Tibial nerve (tissue), 4 donors: ENCODE measurements at places on chromosomes 6 and 20. TPM values are rescaled to one million over a fixed set of nuclear protein-coding genes. Genes with fewer than 3 reads are reported as not detected.
A peak's percentile ranks its signal among the peaks of the same experiment; 100 is the strongest.

The HLA-F gene
- total RNA-seq, result 117 TPM

GRCh38 chr6:124438546-124439065 is 523.6 kb upstream of the RNF217 start:
- no peaks in the 10 kb centered on the region for H3K27me3 ChIP-seq
- no peaks in the 10 kb centered on the region for H3K36me3 ChIP-seq
- no peak overlapping the region for H3K27ac ChIP-seq

DNA sequence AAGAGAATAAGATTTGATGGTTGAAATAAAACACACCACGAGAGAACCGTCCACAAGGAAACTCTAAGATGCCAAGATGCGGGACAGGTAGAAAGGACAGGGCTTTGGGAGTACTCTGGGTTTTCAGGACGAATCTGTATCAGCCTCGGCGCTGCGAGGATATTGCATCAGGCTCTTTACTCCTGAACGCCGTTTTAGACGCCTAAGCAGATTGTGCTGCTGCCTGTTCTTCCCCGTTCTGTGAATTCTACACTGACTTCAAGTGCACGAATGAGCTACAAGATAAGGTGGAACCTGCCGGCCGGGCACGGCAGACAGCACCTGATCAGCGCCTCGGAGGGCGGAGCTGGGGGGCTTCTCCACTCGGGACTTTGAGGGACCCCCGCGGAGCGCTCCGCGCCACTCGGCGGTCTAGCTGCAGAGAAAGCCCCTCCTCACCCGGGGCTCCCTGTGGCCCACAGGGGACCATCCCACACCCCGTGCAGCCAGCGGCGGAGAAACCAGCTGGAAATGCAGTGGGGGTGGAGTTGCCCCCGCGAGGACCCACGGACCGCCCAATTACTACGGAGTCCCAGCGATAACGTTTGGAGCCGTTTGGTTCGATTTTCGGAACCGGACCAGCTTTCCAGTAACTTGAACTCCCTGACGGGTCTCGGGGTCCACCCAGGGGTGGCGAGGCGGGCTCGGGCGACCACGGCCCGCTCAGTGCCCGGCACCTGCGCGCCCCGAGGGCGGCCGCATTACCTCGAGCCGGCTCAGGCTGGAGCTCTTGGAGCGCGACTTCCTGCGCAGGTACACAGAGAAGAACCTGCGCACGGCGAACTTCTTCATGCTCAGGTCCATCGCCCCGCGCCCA is 646 bp downstream of the RPS6KA2 start:
- H3K4me3 ChIP-seq, result peak overlapping the region; percentile 89
- DNase-seq, result peak; percentile 35
- H3K36me3 ChIP-seq, result no peaks in the 10 kb centered on the region
- no peaks in the 10 kb centered on the region for H3K27me3 ChIP-seq
- peaks cover 26% of the 10 kb centered on the region for H3K4me1 ChIP-seq

GRCh38 chr6:111844921-111845320 is 28.3 kb downstream of the FYN start:
- peaks cover 71% of the 10 kb centered on the region for H3K4me1 ChIP-seq
- H3K27me3 ChIP-seq, result no peaks in the 10 kb centered on the region
- no peak overlapping the region for H3K4me3 ChIP-seq
- no peaks in the 10 kb centered on the region for H3K36me3 ChIP-seq

DNA sequence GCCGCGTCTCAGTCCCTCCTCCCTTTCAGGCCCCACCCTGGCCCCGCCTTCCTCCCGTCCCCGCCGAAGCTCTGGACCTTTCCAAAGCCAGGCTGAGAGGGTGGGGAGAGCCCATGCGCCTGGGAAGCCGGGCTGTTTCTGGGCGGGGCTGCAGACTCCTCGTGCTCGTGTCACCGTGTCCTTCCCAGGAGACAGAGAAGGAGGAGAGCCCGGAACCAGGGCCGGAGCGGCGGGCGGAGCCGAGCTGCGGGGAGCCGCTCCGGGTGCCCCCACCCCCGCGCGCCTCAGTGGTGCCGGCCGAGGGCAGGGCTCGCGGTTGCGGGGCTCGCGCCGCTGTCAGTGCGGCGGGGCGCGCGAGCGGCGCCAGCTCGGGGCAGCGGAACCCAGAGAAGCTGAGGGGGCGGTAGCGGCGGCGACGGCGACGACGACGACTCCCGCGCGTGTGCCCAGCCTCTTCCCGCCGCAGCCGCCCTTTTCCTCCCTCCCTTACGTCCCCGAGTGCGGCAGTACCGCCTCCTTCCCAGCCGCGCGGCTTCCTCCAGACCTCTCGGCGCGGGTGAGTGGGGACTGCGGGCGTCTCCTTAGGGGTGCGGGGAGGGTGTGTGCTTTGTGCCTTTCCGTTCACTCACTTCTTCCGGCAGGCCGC is at the start of gene RALY:
Gene RALY (plus strand): TSS at position 336 of the 646 bp plus-strand sequence. CDS start 78,164 bp downstream, outside the sequence.
- no peaks in the 10 kb centered on the region for H3K27me3 ChIP-seq
- H3K4me3 ChIP-seq, result peak within 1 kb of the TSS; percentile 72
- DNase-seq, result no peak
- peak within 1 kb of the TSS; percentile 99 for H3K27ac ChIP-seq
- no peaks in the 10 kb centered on the region for H3K36me3 ChIP-seq
- H3K4me1 ChIP-seq, result peaks cover 54% of the 10 kb centered on the region

DNA sequence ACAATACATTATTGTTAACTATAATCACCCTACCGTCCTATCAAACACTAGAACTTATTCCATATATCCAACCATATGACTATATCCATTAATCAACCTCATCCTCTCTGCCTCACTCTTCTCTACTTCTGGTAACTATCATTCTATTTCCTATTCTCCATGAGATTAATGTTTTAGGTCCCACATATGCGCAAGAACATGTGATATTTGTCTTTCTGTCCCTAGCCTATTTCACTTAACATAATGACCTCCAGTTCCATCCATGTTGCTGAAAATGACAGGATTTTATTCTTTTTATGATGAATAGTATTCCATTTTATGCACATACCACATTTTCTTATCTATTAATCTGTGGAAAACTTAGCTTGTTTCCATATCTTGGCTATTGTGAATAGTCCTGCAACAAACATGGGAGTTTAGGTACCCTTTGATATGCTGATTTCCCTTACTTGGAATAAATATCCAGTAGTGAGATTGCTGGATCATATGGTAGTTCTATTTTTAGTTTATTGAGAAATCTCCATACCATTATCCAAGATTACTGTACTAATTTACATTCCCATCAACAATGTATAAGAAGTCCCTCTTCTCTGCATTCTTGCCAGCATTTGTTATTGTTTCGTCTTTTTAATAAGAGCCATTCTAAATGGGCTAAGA is 289.4 kb upstream of the GJE1 start:
- H3K36me3 ChIP-seq, result no peaks in the 10 kb centered on the region
- H3K27ac ChIP-seq, result no peak overlapping the region
- DNase-seq, result no peak
- no peaks in the 10 kb centered on the region for H3K27me3 ChIP-seq

DNA sequence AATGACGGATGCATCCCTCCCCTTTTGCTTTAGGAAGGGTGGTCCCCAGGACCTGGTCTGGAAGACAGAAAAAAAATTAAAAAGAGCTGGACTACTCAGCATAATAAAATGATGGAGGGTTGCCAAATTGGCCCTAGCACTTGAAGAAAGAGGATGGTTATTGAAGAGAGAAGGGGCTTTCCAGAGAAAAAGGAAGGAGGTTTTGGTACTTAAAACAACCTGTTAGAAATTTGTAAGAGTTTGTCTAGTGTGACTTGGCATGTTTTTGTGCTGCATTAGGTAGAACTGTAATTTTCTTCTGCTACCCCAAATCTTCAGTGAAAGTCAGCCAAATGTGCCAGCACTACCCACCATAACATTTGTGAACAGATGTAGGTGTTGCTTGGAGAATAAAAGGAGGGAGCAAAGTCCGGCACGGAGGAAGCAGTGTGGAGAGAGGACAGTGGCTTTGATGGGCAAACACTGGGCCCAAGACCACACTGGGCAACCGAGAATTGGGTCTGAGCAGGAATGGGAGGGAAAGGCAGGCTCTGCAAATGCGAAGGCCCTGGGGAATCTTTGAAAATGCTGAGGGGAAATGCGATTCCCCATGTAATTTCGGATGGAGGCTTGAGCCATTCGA is 160.9 kb downstream of the QRSL1 start:
- H3K36me3 ChIP-seq, result no peaks in the 10 kb centered on the region
- no peak overlapping the region for H3K27ac ChIP-seq
- no peak for DNase-seq
- H3K4me3 ChIP-seq, result no peak overlapping the region
- no peaks in the 10 kb centered on the region for H3K4me1 ChIP-seq

The ARHGAP40 gene
- not detected for total RNA-seq

The TCP11 gene
- total RNA-seq, result not detected

- H3K4me3 ChIP-seq, result no peak overlapping the region
- H3K36me3 ChIP-seq, result no peaks in the 10 kb centered on the region
- H3K4me1 ChIP-seq, result no peaks in the 10 kb centered on the region
These were observed 154.6 kb downstream of the RFPL4B start for GRCh38 chr6:112501705-112502104.

The L3MBTL1 gene
- 24.9 TPM for total RNA-seq

DNA sequence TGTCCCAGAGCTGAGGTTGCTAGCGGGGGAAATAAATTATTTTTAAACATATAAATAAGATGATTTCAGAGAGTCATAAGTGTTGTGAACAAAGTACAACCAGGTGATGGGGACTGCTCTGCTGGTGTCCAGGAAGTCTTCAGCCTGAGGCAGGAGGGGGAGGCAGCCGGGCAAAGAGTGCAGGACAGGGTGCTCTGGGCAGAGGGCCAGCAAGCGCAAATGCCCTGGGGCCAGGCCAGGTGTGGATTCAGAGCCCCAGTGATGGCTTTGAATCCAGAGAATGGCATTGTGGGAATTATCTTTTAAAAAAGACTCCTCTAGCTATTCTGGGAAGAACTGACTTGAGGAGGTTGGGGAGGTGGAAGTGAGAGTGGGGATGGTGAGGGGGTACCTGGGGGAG is 1.6 kb downstream of the CLPSL1 start:
- no peaks in the 10 kb centered on the region for H3K4me1 ChIP-seq
- H3K27ac ChIP-seq, result no peak overlapping the region
- no peak for DNase-seq
- H3K27me3 ChIP-seq, result no peaks in the 10 kb centered on the region
- H3K4me3 ChIP-seq, result no peak overlapping the region

The LHFPL5 gene
- not detected for total RNA-seq

The ZC3H12D gene
- total RNA-seq, result 7.2 TPM

DNA sequence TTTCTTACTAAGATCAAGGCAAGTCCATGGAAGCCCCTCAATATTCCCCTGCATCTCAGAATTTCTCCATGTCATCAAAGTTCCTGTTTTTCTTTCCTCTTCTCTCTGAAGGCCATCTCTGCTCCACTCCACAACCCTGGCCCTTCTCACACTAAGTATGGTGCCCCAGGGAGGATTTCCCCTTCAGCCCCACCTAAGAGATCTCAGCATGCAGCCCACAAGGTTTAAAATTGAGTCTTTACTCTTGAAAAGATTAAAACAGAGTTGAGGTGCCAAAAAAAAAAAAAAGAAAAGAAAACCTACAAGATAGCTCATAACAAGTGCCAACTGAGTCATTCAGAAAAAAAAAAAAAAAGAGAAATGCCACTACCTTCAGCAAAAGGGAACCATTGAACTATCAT is 36.5 kb upstream of the TNFAIP3 start:
- DNase-seq, result no peak
- H3K4me1 ChIP-seq, result no peaks in the 10 kb centered on the region
- no peak overlapping the region for H3K27ac ChIP-seq
- no peaks in the 10 kb centered on the region for H3K36me3 ChIP-seq
- no peaks in the 10 kb centered on the region for H3K27me3 ChIP-seq

The MCHR2 gene
- not detected for total RNA-seq

DNA sequence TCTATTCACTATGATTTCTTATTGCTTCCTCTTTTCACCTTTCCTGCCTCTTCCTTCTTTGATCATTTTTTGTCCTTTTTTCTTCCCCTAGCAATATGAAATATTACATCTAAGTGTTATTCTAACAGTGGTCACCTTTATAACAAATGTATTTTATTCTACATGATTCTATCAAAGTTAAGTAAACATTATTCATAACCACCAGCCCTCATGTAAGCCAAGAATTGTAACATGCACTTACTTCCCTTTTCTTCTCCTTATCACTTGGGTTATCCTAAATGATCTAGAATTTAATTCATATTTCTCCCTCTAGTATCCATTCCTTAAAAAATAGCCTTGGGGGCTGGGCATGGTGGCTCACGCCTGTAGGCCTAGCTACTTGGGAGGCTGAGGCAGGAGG is 88.3 kb upstream of the SLC22A23 start:
- no peak overlapping the region for H3K4me3 ChIP-seq
- H3K36me3 ChIP-seq, result no peaks in the 10 kb centered on the region
- no peaks in the 10 kb centered on the region for H3K4me1 ChIP-seq
- H3K27ac ChIP-seq, result no peak overlapping the region
- no peaks in the 10 kb centered on the region for H3K27me3 ChIP-seq

The TP53TG5 gene
- not detected for total RNA-seq

- no peak overlapping the region for H3K4me3 ChIP-seq
- H3K27me3 ChIP-seq, result no peaks in the 10 kb centered on the region
- H3K36me3 ChIP-seq, result no peaks in the 10 kb centered on the region
- no peaks in the 10 kb centered on the region for H3K4me1 ChIP-seq
- no peak overlapping the region for H3K27ac ChIP-seq
These were observed 44.1 kb downstream of the CFAP61 start for GRCh38 chr20:20096421-20096820.

DNA sequence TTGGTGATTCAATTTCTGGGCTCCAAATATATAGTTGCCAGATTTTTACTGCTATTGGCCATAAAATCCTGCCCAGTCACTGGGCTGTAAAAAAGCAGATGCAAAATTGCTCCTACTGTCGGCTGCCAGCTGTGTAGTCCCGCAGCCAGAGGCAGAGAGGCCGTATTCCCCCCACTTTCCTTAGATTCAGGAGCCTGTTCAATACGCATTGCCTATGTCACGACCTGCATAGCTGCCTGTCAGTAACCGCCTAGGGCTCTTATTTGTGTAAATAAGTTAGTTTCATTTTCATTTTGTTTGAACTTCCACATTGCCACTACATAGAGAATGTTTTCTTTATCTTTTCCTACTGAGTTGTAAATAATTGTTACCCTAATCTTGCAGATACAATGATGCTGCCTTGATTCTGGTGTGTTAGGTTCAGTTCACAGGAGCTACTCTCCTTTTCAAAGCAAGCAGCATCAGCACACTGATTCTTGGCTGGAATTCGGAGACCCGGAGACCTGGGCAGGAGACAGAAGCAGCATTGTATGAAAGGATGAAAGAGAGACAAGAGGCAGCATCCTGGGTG is 46.0 kb upstream of the UST start:
- peaks cover 15% of the 10 kb centered on the region for H3K4me1 ChIP-seq
- H3K36me3 ChIP-seq, result no peaks in the 10 kb centered on the region
- no peak for DNase-seq
- no peaks in the 10 kb centered on the region for H3K27me3 ChIP-seq

The HLA-DPB1 gene
- 121 TPM for total RNA-seq

- H3K27me3 ChIP-seq, result peaks cover 62% of the 10 kb centered on the region
- DNase-seq, result no peak
- H3K27ac ChIP-seq, result no peak overlapping the region
- H3K36me3 ChIP-seq, result no peaks in the 10 kb centered on the region
- H3K4me3 ChIP-seq, result peak overlapping the region; percentile 13
These were observed 119.0 kb upstream of the ZNF184 start for GRCh38 chr6:27591699-27592480.

- no peak overlapping the region for H3K4me3 ChIP-seq
- no peaks in the 10 kb centered on the region for H3K27me3 ChIP-seq
- peaks cover 5% of the 10 kb centered on the region for H3K4me1 ChIP-seq
These were observed 29.0 kb downstream of the APCDD1L start for GRCh38 chr20:58486207-58486606.

The TGM3 gene
- total RNA-seq, result not detected
